Activated CD4-positive, alpha-beta T cell treated with anti-CD3 and anti-CD28 coated beads, Interleukin-2, amount 50 U/mL, for 48 hours (primary cell): ENCODE measurements at places on chromosomes 3 and 15.

DNA sequence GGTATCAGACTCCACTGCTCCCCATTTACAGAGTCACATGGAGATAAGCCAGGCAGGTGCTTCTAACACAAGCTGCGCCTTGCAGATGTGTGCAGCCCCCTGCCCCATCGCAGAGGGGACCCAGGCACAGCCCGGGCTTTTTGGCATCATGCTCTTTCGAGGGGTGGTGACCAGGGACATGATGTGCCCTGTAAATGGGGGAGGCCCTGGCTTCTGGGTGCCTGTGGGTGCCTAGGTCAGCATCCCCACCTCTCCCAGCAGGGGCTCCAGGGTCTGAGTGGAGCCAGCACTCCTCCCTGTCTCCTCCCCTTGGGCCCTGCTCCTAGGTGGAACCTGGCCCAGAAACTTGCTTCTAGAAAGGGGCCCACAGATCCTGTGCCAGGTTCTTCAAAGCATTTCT, 15.2 kb downstream of the TRPM1 start:
- no peak for DNase-seq

DNA sequence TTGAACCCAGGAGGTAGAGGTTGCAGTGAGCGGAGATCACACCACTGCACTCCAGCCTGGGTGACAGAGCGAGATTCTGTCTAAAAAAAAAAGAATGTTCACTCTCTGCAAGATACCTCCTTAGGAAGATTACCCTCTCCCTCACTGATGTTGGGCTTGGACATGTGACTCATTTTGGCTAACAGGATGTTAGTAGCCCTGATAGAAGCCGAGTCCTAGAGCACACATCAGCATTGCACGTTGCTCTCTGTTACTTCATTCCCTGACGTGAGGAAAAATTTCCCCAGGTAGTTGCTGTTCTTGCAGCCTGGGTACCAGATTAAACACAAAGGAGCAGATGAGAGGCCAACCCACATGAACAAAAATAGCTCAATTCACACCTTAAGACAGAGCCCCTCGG, 78.1 kb upstream of the PRICKLE2 start:
- no peak for DNase-seq

GRCh38 chr15:38688761-38689160, 124.1 kb upstream of the RASGRP1 start:
- peak; percentile 78 for DNase-seq

- DNase-seq, result no peak
Measured at GRCh38 chr3:2372306-2372705, 273.6 kb downstream of the CNTN4 start.

- DNase-seq, result no peak
Measured at GRCh38 chr3:98961161-98962155, 60.0 kb upstream of the DCBLD2 start.

GRCh38 chr3:186705882-186706780, 11.0 kb upstream of the KNG1 start:
- peak; percentile 40 for DNase-seq

DNA sequence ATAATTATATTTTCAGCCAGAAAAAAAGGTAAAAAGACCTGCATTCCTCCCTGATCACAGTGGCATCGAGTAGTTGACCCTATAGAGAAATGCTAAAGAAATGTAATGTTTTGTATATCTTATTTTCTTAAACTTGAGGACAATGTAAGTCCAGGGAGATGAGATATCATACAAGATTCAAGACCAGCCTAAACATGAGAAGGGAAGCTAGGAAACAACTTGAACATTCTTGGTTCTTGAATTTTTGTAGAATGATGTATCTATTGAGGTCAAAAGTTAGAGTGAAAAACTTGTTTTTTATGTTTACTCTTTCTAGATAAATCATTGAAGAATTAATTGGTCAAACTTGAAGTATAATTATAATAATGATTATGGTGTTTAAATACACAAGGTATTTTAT, 497.7 kb upstream of the TBL1XR1 start:
- DNase-seq, result no peak

GRCh38 chr3:171439996-171440395, 20.2 kb downstream of the TNIK start:
- no peak for DNase-seq

- DNase-seq, result no peak
Measured at GRCh38 chr3:104521606-104522336, 844.9 kb upstream of the ALCAM start.

GRCh38 chr15:41487381-41487780, 6.3 kb upstream of the ITPKA start:
- no peak for DNase-seq

GRCh38 chr3:72041511-72041910, 256.6 kb upstream of the PROK2 start:
- DNase-seq, result no peak

DNA sequence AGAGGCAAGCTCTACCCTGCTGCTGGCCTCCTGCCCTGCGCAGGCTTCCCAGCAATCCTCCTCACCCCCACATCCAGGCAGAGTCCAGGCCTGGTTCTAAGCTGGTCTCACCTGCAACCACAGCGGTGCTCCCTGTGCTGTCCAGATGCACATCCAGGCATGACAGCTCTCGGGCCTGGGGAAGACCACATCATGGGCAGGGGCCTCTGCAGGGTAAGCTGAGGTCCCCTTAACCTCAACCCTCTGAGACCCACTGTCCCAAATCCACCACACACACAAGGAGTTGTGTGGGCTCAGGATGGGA, 10.8 kb downstream of the PLA2G4D start:
- DNase-seq, result no peak

DNA sequence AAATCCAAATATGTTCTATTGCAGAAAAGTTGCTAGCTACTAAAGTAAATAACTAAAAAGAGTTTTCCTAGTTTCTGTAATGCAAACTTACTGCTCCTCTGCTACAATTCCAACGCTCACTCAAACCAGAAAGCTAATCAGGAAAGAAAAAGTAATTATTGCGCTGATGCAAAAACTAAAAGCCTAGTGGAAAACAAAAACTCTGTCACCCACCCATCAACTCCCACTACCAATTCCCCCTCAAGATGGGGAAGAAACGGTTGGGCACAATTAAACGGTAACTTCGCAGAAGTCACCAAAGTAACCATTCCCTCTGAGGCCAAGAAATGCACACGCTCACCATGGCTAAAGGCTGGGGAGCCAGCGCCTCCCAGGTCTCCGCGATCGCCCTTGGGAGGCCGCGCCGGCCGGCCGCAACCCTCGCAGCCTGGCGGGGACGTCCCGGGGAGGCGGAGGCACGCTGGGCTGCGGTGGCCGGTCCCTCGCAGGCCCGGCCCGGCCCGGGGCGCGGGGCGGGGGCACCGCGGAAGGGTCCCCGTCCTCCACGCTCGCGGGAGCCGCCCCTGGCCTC, 684 bp downstream of the SLTM start:
- no peak for DNase-seq

- DNase-seq, result no peak
Measured at GRCh38 chr3:134563601-134564000, 77.7 kb downstream of the CEP63 start.

DNA sequence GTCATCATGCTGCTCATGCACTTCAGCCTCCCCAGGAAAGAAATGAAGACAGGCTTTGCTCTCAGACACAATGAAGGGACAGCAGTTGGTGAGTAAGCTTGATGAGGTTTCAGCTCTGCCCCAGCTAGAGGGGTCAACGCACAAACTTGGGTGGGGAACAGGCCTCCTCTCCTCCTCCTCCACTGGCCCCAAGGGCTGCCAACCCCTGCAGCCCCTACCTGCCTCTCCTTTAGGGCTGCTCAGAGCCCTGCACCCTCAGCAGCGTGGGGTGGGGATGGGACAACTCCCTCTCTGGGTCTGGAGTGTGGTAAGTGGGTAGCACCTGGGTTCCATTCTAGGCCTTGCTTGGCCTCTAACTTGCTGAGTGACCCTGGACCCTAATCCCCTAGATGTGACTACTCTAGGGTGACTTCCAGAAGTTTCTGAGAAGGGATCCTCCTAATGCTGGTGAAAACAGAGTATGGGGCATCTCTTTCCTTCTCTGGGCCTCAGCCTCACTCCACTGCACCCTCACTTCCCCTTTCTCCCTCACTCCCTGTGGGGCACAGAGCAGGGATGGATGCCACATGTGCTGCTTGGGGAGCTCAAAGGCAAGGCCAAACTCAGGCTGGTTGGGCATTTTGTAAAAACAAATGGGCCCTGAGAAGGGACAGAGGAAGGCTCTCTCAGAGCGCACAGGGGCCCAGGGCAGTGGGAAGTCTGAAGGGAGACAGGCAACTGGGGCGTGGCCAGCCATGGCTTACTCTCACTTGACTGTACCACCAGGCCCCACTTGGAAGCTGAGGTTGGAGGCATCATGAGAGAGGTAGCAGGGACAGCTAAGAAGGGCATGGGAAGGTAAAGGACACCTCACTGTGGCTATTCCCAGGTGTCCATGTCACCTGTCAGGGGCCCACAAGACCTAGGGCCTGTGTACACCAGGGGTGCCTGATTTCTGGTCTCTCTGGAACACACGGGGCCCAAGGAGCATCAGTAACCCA, 64.0 kb downstream of the SYNM start:
- DNase-seq, result no peak

GRCh38 chr3:197599089-197599765, 43.5 kb upstream of the BDH1 start:
- peak; percentile 84 for DNase-seq

GRCh38 chr3:169699070-169699469, 35.6 kb upstream of the MECOM start:
- DNase-seq, result no peak

- no peak for DNase-seq
Measured at GRCh38 chr15:98289747-98290146, 329.2 kb downstream of the ARRDC4 start.

- no peak for DNase-seq
Measured at GRCh38 chr15:78272776-78273175, 8.4 kb downstream of the DNAJA4 start.

GRCh38 chr3:87076946-87077345, 86.0 kb upstream of the VGLL3 start:
- no peak for DNase-seq

DNA sequence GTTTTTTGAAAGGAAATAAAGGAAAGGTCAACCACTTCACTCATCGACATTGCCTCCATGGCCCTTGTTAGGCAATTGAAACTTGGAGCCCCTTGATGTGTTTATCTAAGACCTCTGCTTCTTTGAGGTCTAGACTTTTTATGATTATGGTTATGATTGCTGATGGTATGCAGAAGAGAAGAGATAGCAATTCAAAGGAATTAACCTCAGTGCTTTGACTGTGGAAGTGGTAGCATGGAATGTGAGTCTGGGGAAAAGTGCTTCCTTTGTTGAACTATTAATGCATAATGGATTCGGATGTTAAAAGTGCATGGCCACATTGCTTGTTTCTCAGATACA, 46.1 kb downstream of the FNDC3B start:
- no peak for DNase-seq

- DNase-seq, result no peak
Measured at GRCh38 chr3:172931746-172932285, 181.3 kb downstream of the ECT2 start.

- DNase-seq, result no peak
Measured at GRCh38 chr15:90151989-90152645, 49.0 kb upstream of the SEMA4B start.

- peak; percentile 97 for DNase-seq
Measured at GRCh38 chr15:43185157-43186002, at the start of gene CCNDBP1. Gene CCNDBP1 (plus strand): TSS chr15:43185403. CDS start chr15:43185499, 96 bp downstream.

GRCh38 chr3:149145974-149146373, 16.5 kb downstream of the HPS3 start:
- no peak for DNase-seq

DNA sequence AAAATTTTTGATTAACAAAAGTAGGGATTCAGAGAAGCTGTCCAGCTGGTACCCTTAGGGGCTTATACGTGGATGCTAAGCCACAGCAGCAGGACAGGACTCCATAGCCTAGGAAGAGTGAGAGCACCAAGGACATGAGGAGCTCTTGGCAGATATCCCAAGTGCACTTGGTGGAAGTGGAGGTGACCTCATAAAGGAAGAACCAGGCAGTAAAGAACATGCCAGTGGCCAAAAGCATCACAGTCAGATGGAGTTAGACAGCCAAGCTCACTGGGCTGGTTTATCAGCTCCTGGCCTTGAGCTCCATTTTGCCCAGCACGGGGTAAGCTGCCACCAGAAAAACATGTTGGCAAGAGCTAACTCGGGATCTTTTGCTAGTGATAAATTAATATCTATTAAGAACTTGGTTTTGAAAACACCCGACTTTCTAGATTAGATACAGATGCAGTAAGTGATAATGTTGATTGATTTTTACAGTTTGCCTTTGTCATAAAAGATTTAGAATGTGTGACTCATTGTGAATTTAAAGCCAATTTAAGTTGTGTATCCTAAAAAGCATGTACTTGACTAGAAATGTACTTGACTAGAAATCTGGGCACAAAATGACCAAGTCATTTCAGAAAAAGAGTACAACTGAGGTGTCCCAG, 108.0 kb downstream of the CMSS1 start:
- DNase-seq, result no peak

GRCh38 chr3:129593230-129593594, 13.3 kb downstream of the PLXND1 start:
- DNase-seq, result no peak

- DNase-seq, result no peak
Measured at GRCh38 chr15:61584410-61584809, 355.3 kb upstream of the RORA start.

DNA sequence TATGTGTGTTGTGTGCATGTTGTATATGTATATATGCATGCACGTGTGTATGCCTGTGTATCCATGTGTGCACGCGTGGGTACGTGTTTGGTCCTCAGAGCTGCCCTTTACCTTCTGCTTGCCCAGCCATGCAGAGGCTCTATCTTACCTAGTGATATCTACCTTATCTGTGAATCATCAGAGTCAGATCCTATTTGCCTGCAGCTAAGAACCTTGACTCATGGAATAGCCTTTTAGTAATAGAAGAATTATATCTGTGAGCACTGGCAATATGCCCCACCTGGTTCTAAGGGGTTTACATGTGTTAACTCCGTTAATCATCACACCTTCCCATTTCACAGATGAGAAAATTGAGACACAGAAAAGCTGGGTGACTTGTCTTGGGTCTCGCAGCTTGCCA, 11.0 kb downstream of the PGPEP1L start:
- no peak for DNase-seq

GRCh38 chr3:28982906-28983305, 298.0 kb upstream of the RBMS3 start:
- no peak for DNase-seq

DNA sequence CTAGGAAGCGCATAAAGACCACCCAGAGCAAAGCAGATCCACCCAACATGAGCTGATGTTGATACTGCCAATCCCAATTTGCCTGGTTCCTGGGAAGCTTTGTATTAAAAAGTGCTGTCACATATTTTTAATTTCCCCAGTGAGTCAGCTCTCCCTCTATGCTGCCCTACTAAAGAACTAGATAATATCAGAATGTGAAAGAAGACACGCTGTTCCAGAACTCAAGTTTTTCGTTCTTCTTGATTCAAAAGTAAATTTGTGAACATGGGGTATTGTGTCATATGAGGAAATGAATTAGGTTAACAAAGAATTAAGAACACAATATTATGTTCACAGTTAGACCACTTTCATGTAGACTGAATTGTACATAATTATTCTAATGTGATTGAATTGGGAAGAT, 734.2 kb upstream of the ALCAM start:
- no peak for DNase-seq

DNA sequence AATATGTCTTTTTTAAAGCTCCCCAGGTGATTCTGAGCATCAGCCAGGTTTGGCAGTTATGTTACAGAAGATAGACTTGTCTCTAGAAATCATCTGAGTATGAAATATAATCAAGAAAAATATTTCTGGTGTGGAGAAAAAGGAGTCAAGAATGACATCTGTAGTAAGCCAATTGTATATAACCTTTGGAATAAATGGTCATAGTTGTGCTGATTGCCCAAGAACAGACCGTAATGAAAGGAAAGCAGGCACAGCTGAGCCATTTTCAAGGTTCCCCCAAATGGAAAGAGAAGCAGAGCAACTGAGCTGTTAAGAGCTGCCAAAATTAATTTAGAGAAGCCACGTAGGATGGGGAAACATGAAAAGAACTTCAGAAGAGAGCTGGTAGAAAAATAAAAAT, 26.6 kb downstream of the GOLM2 start:
- DNase-seq, result no peak
